ENCODE measurements at places on chromosomes 7 and 10.

DNA sequence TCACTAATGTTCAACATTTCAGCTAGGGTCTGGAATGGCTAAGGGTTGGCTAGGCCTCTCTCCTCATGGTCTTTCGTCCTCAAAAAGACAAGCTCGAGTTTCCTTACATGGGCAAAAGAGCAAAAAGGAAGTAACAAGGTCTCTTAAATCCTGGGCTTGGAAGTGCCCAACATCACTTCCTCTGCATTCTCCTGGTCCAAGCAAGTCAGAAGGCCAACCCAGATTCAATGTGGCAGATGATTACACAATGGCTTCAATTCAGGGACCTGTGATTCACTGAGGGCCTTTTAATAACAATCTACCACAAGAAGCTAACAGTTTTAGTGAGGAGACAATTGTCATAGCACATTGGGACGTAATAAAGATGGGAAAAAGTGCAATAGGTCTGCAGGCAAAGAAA, 4.4 kb upstream of the NUP205 start:
- peak; percentile 10 for DNase-seq

GRCh38 chr10:122494833-122495232, 33.5 kb downstream of the HTRA1 start:
- peak; percentile 97 for DNase-seq

GRCh38 chr7:41955893-41956675, 253.2 kb upstream of the INHBA start:
- peak; percentile 100 for DNase-seq

GRCh38 chr7:87797798-87798403, 78.3 kb downstream of the SLC25A40 start:
- DNase-seq, result peak; percentile 57

GRCh38 chr10:102812231-102812876, 24.9 kb downstream of the CYP17A1 start:
- no peak for DNase-seq

DNA sequence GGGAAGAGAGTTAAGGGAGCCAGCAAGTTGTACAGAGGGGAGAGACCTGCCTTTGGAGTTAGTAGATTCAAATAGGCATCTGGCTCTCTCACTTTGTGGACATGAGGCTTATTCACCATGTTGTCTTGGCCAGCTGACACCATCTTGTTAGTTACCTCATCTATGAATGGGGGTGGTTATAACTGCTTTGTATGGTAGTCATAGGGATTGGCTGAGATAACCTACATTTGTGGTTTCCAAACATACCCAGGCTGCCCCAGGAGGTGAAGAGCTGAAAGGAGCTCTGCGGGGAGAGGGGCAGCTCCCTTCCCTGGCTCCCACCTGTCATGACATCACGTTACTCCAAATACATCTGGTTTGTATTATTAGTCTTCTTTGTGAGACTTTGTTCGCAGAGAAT, 393.3 kb upstream of the AUTS2 start:
- DNase-seq, result peak; percentile 20

DNA sequence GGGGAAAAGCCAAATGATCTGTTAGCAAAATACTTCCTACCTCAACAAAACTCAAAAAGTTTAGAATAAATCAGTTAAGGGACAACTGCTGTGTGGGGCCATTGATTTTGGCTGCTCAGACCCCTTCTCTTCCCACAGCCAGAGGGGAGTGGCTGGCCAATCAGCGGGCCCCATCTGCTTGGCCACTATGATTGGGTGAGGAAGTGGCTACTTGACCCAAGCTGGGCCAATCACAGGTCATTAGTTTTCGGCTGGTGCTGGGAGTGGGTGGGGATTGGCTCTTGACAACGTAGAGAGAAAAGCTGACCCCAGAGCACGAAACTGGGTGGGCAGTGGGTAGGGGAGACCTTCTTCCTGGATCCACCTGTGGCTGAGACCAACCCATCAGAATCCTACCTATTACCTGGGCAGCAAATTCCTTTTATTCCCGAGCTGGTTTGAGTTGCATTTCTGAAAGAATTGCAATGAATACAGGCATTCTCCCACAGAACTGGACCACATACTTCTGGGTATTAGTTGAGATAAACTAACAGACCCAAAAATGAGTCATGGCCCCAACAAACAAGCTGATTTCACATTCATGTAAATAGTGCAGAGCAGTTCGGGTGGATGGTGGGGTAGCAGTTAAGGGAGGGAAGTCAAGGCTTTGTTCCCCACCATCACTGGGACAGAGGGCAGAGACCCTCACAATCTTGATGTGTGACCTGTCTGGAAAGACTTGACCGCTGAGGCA, 35.6 kb upstream of the HMX3 start:
- peak; percentile 4 for DNase-seq

GRCh38 chr7:110960811-110961210, 130.1 kb upstream of the LRRN3 start:
- peak; percentile 23 for DNase-seq

- no peak for DNase-seq
Measured at GRCh38 chr10:110009736-110010475, 2.1 kb downstream of the ADD3 start.

GRCh38 chr7:43618073-43618472, 35.2 kb downstream of the STK17A start:
- no peak for DNase-seq

DNA sequence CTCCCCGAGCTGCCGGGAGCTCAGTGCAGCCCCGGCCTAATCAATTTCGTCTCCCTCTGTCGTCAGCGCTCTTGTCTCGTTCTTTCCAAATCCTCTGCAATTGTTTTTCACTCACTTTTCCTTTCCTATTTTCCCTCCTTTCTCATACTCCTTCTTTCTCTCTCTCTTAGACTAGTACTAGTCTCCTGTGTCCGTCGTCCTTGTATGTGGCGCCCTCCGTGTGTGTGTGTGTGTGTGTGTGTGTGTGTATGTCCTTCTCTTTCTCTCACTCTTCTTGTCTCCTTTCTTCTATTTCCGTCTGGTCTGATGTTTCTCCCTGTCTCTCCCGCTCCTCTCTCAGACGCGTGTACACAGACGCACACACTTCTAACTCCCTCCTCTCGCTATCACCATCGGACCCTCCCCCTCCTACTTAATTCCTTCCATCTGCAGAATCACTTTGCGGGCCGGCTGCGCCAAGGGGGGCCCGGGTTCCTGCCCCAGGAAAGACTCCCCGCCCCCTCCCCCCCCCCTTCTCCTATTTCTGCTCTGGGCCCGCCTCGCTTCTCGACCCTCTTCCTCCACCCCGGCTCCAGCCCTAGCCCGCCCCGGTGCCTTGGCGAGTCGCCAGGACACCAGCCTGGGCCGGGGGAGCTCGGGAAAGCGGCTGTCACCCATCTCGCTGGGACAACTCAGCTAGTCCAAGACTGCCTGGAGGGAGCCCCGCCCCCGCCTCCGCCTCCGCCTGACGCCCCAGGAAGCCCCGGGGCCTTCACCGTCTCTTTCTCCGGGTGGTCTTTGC, 743 bp upstream of the ZCCHC24 start:
- DNase-seq, result peak; percentile 54

- peak; percentile 44 for DNase-seq
Measured at GRCh38 chr7:101308245-101309085, 13.1 kb downstream of the IFT22 start.

- peak; percentile 89 for DNase-seq
Measured at GRCh38 chr7:120052884-120053382, 220.0 kb upstream of the KCND2 start.

DNA sequence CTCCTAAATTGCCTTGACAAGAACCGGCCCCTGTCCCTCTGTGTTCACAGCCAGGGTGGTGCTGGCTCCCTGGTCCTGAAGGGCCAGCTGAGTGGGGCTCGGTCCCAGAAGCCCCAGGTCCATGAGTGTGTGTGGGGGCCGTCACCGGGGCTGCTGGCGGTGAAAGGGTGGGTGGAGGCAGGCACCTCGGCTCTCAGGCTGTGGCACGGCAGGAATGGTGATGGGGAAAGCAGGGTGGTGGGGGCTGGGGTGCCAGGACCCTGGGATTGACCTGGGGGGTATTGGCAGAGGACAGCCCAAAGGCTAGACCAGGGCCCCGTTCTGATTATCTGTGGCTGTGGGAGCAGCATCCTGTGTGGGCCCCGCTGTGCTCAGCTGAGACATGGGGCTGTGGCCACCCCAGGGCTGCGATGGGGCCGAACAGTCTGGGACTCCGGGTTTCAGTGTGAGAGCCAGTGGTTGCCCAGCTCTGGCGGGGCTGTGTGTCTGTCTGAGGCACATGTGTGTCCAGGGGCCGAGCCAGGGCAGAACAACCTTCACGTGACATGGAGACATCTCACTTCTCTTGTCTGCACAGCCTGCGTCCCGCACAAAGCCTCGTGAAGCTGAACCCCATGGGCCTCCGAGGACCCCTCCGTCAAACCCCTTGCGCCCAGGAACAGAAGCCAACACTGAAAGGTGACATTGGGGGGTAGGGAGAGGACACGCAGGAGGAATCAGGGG, 144.2 kb downstream of the ELFN1 start:
- no peak for DNase-seq

- DNase-seq, result no peak
Measured at GRCh38 chr10:100130831-100131230, 49.2 kb upstream of the CPN1 start.

DNA sequence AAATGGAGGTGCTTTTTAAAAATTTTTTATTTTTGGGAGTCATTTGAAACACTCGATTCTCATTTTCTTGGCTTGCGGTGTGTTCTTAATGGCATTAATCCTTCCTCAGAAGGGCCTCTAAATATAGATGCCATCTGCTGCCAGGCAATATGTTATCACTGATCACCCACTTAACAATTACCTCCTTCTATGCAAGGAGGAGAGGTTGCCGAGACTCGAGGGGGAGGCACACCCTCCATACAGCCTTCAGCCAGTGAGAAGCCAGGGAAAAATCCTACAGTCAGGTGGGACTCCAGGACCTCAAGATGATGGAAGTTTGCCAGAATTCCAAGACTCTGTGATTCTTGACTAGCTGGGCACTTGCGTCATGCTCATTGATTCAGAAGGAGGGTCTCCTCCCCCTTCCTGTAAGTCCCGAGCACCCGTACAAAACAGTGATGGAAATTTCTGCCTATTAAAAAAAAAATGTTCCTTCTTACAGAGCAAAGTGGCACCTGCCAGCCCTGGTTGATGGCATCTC, 574.5 kb downstream of the TYW1 start:
- no peak for DNase-seq

- peak; percentile 36 for DNase-seq
Measured at GRCh38 chr10:78755877-78756455, 312.8 kb upstream of the ZMIZ1 start.

DNA sequence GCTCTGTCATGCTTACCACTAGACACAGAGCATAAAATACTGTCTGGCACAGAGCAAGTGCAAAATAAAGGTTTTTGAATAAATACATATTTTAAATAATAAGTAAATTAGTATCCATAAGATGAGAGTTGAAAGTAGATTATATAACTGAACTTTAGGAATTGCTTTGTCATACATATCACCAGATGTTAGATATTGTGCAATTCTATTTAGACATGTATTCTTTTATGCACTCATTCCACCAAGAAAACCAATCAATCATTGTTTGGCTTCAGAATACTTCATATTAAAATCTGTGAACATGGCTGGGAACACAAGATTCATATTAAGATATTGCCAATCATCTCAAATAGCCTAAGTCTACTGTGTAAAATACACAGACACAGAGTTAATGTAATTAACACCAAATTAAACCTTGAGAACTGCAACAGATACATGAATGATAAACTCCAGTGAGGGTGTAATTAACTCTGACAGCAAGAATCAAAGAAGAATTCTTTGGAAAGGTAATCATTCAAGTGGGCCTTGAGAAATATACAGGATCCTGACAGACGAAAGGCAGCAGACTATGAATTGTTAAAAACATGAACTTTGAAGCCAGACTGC, 201.0 kb upstream of the PTN start:
- peak; percentile 13 for DNase-seq

DNA sequence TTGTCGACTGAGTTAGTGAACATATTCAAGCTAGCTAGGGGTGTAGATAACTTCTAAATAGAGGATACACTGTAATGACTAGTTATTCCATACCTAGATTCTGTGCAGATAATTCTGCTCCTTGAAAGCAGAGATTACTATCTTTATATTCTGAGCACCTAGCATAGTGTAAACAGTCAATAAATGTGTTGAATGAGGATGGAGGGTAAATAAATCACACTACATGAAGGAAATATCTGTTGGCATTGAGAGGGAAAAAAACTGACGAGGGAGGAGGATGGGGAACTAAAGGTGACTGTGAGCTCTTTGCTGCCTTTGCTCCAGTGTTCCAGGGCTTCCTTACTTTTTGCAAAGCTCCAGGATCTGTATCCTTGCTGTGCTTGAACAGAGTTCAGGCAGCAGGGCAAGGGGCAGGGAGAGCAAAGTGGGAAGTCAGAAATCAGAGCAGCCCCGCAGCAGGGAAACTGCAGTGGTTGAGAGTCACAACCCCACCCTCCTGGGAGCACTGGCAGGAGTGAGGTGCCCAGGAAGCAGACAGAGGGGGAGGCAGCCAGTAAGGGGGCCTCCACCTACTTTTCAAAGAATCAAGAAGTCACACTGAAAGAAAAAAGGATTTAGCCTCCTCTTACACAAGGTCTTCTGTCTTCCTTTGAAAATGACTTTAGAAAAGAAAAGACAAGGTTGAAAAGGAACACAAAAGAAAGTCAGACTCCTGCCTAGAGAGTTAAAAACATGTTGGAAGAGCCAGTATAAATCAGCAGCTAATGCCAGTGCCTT, 71.8 kb upstream of the LRRN3 start:
- no peak for DNase-seq

DNA sequence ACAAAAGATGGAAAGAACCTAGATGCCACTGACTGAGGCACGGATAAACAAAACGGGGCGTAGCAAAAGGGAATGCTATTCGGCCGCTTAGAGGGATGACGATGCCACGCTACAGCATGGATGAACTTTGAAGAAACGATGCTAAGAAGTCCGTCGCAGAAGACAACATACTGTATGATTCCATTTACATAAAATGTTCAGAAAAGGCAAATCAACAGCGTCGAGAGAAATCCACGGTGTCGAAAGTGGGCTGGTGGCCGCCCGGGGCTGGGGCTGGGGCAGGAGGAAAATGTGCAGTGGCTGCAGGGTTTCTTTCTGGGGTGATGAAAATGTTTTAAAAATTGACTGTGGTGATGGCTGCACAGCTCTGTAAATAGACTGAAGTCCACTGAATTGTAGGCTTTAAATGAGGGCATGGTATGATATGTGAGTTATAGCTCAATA, 24.1 kb downstream of the GNA12 start:
- DNase-seq, result no peak

- no peak for DNase-seq
Measured at GRCh38 chr10:31070691-31071090, 39.0 kb upstream of the ZNF438 start.

DNA sequence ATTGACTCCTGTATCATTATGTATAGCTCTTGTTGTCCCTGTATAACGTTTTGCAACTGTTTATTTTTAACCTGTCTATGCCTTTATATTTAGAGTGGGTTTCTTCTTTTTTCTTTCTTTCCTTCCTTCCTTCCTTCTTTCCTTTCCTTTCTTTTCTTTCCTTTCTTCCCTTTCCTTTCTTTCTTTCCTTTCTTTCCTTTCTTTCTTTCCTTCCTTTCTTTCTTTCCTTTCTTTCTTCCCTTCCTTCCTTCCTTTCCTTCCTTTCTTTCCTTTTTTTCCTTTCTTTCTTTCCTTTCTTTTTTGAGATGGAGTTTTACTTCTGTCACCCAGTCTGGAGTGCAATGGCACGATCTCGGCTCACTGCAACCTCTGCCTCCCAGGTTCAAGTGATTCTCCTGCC, 5.9 kb downstream of the JAKMIP3 start:
- no peak for DNase-seq
